Jurkat, Clone E6-1 (cell line): ENCODE measurements at places on chromosomes 3 and 15.

DNA sequence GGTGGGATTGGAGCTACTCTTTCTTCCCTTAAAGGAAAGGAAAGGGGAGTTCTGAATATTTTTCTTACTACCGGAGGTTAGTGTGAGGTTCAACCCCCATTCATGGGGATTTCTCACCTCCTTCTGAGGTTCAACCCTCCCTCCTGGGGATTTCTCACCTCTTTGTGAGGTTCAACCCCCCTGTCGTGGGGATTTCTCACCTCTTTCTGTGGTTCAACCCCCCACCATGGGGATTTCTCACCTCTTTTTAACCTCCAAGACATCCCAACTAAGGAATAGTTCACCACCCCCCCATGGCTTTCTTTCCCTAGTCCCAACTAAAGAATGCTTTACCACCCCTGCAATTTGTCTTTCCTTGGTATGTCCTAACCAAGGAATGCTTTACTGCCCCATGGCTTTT lies 520.3 kb downstream of the EDEM1 start:
- DNase-seq, result no peak

DNA sequence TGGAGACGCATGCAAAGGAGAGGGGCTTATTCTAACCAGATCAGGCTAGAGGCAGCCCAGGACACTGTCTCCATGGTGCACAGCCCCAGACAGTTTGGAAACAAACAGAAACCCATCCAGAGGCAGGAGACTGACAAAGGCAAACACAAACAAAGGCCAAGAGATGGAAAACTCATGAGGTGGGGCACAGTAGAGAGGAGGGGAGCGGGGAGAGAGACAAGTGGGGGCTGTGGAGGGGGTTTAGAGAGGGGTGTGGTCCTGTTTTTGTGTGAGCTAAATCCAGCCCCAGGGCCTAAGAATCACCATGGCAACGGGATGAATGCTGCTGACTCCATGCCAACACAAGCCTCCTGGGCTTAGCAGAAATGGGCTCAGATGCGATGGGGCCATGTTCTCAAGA lies 32.3 kb downstream of the PARP16 start:
- no peak for DNase-seq

DNA sequence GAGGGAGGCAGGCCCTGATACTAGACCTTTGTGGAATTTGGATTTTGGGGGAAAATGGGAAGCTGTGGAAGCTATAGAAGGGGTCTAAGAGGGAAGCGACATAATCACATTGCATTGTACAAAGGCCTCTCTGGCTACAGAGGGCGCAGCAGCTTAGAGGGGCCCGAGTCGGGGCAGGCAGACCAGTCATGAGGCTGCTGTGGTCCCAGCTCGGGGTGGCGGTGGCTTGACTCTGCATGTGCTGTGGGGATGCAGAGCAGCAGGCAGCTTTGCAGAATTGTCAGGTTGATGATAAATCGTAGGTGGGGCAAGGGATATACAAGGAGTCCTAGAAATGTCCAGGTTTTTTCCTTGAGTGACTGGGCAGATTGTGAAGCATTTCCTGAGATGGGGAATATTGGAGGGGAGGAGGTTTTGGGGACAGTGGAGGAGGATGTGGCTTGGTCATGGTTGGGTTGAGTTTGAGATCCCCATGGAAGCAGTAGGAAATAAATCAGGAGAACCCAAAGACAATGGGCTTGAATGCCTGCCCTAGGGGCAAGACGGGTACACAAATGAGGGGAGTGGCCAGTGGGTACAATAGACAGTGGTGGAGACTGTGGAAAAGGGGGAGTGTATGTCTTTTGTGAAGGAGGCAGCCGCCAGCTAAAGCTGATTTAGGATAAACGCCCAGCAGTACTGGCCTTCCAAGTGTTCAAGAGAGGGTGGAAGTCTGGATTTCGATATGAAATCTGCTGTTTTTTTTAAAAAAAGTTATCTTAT lies 94.1 kb downstream of the HMG20A start:
- no peak for DNase-seq

GRCh38 chr15:100650685-100651084 lies 48.3 kb downstream of the ASB7 start:
- DNase-seq, result no peak

DNA sequence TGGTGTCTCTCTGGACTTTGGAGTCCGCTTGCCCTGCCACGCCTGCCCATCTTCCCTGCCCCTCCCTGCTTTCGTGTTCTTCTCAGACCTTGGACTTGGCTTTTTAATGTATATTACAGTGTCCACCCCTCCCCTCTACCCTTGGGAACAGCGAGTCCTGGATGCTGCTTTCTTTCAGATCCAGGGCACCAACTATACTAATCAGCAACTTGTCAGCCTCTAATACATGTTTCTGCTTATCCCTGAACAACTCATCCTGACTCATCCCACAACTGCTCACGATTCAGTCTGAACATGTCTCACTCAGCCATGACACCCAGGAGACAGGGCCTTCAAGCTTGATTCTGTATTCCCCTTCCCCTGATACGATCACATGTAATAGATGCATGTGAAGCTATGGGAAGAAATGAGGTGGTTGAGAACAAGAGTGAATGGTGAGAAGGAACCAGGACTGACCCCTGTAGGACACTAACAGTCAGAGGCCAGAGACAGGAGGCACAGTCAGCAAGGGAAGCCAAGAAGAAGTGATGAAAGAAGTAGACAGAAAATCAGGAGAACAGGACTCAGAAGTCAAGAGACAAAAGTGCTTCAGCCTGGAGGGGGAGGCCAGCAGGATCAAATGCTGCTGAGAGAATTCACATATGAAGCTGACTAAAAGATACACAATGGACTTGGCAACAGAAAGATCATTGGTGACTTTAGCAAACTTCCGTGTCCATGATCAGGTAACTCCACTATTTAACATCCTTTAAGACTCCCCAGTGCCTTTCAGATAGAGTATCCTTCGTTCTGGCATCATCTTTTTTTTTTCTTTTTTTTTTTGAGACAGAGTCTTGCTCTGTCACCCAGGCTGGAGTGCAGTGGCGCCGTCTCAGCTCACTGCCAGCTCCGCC lies 35.4 kb downstream of the BCL2L10 start:
- no peak for DNase-seq

DNA sequence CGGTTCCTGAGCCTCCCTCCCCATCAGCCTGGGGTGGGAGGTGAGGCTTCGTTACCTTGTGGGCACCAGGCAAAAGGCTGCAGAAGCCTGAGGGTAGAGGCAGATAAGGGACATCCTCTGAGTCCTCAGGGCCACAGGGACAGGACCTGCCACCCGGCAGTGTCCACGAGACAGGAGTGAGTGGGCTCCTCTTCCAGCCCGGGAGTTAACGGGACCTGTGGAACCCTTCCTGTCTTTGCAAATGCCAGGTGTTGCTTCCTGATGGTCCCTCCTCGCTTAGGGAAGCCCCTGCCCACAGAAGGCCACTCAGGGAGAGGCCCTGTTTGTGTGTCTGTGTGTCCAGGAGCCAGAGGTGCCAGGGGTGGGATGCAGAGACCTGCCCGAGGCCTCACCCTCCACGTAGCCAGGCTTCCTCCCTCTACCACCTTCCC lies 111.1 kb upstream of the ALDH1A3 start:
- no peak for DNase-seq

- no peak for DNase-seq
Observed at GRCh38 chr15:76161153-76162035, 101.6 kb downstream of the TMEM266 start.

DNA sequence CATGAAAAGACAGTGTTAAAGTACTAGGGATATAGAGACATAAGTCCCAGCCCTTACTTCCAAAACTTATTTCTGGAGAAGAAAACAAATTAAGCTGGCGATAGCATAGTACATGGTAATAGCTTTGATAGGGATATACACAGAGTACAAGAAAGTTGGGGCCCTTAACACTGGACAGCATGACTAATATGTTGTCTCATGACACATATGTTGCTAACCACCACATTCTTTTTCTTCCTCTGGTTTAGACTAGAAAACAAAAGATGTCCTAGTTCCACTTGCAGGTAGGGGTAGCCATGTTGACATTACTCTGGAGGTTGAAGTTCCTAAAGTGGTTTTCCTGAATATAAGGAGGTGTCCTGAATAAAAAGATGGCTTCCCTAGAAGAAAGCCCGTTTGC lies 75.3 kb downstream of the RFX7 start:
- no peak for DNase-seq

DNA sequence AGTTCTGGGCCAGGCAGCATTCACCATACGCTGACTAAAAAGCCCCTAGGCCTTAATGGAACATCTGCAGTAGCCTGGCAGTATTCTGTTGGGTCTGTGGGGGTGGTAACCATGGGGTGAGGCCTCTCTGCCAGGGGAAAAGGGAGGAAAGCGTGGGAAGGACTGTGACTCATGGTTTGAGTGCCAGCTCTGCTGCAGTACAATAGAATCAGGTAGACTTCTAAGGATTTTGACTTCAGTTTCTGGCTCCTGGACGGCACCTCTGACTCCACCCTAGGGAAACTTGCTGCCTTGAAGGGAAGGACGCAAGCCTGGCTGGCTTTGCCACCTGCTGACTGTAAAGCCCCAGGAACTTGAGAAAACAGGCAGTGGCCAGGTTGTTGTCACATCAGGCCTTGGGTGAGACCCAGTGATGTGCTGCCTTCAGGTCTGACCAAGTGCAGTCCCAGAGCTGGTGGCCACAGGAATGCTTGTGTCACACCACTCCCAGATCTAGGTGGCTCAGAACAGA lies 148.6 kb downstream of the SUCNR1 start:
- no peak for DNase-seq

- DNase-seq, result no peak
Observed at GRCh38 chr3:159634483-159634882, 354.2 kb upstream of the IL12A start.
